ENCODE measurements at places on chromosomes 2 and 18.

GRCh38 chr2:174778085-174778981 lies 14.1 kb upstream of the CHRNA1 start:
- peak; percentile 65 for DNase-seq

- DNase-seq: no peak
Measured at GRCh38 chr2:63755216-63755615, 86.5 kb upstream of the UGP2 start.

- DNase-seq: no peak
Measured at GRCh38 chr2:3445891-3446290, 66.4 kb downstream of the TRAPPC12 start.

GRCh38 chr2:7609556-7609955 lies 692.3 kb downstream of the RNF144A start:
- DNase-seq: no peak

- no peak for DNase-seq
Measured at GRCh38 chr18:64115881-64116280, 33.0 kb downstream of the LINC00305 start.

DNA sequence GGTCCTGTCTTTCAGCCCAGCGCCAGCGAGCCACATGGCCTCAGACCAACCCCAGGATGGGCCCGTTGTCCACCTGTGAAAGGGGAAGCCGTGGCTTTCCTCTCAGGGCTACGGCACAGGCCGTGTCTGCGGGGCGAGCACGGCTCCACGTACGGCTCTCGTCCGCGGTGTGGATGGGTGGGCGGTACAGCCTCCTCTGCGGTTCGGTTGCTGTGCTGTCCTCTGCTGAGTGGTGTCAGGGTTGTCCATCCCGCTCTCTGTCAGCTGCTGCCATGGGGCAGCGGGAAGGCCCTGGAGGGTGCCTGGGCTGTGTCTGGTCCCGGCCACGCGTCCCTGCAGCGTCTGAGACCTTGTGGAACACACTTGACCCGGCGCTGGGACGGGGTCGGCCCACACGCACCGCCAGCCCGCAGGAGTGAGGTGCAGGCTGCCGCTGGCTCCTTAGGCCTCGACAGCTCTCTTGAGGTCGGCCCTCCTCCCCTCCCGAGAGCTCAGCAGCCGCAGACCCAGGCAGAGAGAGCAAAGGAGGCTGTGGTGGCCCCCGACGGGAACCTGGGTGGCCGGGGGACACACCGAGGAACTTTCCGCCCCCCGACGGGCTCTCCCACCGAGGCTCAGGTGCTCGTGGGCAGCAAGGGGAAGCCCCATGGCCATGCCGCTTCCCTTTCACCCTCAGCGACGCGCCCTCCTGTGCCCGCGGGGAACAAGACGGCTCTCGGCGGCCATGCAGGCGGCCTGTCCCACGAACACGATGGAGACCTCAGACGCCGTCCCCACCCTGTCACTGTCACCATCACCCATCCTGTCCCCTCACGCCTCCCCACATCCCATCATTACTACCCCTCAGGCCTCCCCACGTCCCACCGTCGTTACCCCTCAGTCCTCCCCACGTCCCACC lies 128.7 kb downstream of the NFATC1 start:
- DNase-seq: peak; percentile 47

- DNase-seq: no peak
Measured at GRCh38 chr2:25219621-25220020, 51.2 kb upstream of the POMC start.

- no peak for DNase-seq
Measured at GRCh38 chr2:208415255-208415654, 8.7 kb downstream of the PTH2R start.

GRCh38 chr2:102788885-102789260 lies 27.0 kb downstream of the TMEM182 start:
- no peak for DNase-seq

- no peak for DNase-seq
Measured at GRCh38 chr2:196980473-196980872, 54.0 kb upstream of the PGAP1 start.

GRCh38 chr2:163934131-163934530 lies 198.3 kb upstream of the FIGN start:
- no peak for DNase-seq

DNA sequence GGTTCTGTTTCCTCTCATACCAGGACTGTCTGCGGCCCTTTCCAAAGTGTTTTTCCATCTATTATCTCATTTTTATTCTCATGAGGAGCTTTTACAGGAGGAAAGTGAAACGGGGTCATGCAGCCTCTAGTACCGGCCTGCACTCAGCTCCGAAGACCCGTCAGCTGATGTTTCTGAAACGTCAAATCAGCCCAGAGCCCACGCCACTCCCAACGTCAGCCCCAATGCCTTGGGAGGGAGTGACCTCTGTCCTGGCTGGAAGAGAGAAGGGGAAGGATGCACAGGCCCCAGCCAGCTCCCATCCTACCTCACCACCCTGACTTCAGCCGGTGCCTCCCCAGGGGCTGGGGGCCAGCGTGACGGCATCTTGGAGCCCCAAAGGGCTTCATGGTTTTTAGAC lies 58.5 kb downstream of the ADCY3 start:
- no peak for DNase-seq

GRCh38 chr2:53021828-53022227 lies 745.8 kb upstream of the CHAC2 start:
- no peak for DNase-seq

- no peak for DNase-seq
Measured at GRCh38 chr2:15939556-15939853, 845 bp upstream of the MYCN start.

DNA sequence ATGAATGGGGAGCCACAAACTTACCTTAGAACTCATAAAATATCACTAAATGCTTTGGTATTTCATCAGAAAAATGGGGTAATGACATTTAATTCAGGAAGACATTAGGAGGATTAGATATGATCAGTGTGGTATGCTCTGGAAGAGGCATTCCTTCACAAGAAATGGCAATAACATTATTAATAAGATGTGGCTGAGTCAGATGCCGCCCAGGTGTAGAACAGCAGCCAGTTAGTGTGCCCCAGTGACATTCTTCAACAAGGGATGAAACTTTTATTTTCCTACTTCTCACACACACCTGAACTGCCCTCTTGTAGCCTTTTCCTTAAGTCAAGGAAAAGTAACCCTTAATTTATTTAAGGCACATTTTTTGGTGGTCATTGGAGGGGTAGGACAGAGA lies 69.2 kb upstream of the DYNAP start:
- DNase-seq: no peak

DNA sequence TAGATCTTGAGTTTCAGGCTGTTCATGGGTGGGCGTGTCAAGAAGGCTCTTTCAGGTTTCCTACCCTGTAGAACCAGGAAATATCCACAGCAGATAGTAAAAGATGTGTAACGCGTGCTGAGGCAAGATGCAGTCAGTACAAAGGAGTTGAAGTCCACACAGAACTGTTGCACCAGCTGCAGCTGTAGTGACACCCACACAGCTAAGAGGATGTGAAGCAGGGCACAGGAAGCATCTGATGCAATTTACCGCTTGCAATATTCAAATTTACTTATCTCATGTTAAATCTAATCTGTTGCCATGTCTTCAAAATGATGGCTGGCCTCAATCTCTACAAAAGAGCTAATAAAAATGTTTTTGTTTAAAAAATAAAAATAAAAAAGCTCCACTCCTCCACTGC lies 132.8 kb downstream of the ARHGAP15 start:
- no peak for DNase-seq

- DNase-seq: no peak
Measured at GRCh38 chr2:219000569-219000960, 7.3 kb upstream of the CRYBA2 start.

DNA sequence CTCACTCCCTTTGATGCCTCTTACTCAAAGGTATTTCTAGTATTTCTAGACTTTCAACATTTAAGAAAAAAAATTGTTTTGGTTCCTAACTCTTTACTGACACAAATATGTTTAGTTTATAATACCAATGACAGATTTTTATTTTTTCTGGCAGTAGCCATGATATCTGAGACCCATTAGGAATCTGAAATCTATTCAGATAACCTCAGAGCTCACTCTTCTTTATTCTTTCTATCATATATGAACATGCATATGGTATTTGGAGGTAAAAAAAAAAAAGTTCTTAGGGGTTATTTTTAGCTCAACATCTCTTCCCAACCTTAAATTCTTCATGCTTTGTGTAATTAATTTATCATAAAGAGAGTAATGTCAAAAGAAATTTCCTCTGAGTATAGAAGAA lies 465.5 kb downstream of the CDH2 start:
- no peak for DNase-seq

- no peak for DNase-seq
Measured at GRCh38 chr2:202099515-202099914, 26.5 kb downstream of the KIAA2012 start.

- no peak for DNase-seq
Measured at GRCh38 chr2:224922142-224922727, 120.0 kb downstream of the DOCK10 start.

- no peak for DNase-seq
Measured at GRCh38 chr18:74497324-74497676, 1.1 kb downstream of the CNDP2 start.

DNA sequence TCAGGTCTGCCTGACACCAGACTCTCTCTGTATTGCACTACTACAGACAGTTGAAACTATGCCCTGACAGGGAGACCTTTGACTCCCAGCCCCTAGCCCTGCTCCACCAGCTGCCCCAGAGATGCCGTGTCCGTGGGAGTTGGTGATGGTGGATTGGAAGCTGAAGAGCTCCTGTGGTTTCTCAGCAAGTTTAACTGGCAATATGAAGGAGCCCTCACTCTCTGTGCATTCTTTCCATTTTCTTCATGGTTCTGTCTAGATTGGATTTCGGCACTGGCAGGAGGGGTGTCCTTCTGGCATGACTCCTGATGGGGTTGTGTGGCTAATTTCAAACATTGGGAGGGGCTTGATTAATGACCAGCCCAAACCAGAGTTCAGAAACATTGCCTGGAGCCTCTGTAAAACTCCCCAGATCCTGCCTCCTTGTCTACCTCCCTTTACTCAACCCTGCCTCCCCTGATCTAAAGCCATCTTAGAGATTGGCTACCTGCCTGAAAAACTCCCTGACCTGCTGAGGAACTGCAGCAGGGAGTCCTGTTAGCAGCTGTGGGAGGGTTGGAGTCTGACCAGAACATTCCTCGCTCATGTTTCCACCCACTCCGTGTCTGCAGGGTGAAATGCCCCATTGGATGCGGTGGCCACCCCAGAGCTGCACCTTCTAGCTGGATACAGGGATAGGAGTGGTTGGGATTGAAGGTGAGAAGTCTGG lies 206.9 kb upstream of the SPRED2 start:
- no peak for DNase-seq

DNA sequence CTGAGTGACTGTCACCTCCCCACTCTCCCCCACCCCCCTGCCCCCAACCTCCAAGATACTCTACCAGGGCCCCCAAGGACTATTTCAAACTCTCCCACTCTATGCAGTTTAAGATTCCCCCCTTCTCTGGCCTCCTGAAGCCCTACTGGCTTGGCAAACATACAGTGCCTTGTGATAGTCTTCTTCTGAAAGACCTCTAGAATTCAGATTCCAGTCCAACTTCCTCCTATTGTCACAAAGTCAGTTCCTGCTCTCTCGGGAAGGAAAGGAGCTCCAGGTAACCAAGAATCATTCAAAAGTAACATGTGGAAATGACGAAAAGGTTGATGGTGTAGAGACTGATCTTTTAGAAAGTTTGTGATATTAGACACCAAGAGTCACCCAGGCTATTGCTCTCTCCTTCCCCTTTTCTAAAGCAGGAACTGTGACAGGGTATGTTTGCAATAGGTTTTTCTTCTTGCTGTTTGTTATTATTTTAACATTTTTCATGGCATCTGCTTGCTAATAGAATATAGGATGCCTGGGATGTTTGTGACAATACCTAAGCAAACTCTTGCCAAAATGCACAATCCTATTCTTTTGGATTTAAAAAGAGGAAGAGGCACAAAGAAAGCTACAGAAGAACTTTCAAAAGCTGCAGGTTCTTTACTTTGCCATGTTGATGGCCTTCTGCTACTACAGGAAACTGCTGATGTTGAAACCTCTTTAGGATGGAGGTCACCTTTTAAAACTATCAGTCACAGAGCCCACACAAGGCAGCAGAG lies 93.5 kb upstream of the MGAT4A start:
- no peak for DNase-seq

GRCh38 chr2:30159766-30160165 lies 13.0 kb downstream of the YPEL5 start:
- DNase-seq: no peak

DNA sequence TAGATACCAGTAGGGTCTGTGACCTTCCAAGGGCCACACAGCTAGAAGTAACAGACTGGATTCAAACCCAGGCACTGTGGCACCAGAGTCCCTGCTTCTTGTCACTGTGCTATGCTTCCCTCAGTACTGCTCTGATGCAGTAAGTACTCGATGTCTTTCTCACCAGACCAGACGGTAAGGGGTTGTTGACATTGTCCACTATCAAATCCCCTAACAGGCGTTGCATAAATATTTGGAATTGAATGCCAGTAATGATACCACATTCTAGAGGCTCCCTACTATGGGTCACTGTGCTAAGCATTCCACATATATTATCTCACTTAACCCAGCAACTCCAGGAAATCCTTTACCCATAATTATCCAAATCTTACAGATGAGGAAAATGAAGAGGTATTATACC lies 223.1 kb downstream of the C1D start:
- no peak for DNase-seq

DNA sequence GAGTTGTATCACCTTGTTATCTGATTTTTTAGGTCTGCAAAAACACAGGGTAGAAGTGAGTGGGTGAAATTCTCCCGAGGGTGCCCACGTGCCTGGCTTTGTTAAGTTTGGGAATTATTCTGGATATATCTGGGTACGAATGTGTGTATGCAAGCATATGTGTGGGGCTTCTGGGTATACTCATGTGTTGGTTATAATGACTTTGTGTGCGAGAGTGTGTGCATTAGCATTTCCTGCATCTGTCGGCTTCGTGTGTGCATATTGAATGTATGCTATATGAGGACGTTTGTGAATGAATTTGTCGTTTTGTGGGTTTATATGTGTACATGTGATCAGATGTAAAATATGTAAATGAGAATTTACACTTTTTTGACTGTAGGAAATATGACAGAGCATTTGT lies 13.8 kb upstream of the DNAJC27 start:
- no peak for DNase-seq

- peak; percentile 20 for DNase-seq
Measured at GRCh38 chr18:54444319-54444914, 86.7 kb downstream of the C18orf54 start.

DNA sequence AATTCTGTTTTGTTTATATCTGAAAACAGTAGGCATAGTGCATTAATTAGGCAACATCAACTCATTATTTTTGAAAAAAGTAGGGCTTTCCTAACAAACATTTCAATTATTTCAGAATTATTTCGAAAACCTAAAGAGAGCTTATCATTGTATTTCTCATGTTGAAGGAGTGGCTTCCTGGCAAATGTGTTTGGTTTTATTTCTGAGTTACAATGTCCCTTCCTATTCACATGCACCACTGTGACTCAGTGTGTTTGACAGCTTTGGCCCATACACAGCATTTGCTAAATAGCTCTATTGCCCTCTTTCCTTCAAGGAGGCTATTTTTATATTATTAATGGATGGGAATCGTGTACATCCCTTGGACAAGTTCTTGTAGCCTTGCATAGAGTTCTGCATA lies 205.9 kb downstream of the PTGR3 start:
- no peak for DNase-seq

GRCh38 chr2:225526760-225527390 lies 127.4 kb downstream of the NYAP2 start:
- DNase-seq: no peak

- DNase-seq: no peak
Measured at GRCh38 chr18:45320724-45321123, 294.6 kb upstream of the SLC14A2 start.
